ENCODE measurements at places on chromosomes 3 and 15.

GRCh38 chr3:53194210-53195065, 33.4 kb downstream of the PRKCD start:
- DNase-seq = no peak

DNA sequence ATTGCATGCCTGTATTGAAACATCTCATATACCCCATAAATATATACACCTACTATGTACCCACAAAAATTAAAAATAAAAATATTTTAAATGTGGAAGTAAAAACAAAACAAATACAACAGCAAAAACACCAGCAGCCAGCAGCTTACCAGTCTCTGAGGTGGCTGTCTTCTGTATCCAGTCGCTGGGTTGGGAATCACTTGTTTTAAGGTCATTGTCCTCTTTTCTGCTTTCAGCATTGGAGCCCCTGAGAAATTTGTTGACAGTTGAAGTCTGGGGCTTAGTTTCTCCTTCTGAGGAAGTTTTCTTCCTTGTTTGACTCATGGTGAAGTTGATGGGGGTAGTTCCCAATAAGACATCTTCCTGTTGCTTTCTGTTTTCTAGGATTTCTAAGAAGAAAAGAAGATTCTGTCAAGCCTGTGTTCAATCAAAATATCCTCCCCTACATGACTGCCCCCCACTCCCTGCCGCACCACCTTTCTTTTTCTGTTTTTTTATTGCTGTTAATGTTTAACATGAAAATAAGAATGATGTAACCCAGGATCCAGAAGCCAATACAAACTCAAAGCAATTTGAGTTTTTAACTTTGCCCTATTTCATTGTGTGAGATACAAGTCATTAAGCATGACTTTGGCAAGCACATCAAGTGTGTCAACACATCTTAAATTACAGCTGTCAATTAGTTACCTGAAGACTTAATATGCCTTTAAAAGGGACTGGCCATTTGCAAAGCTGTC, at the start of gene LRRC31:
TSS of gene LRRC31 (minus strand) at position 452 of the 737 bp plus-strand sequence. CDS start at position 324, 128 bp downstream.
- no peak for DNase-seq

- DNase-seq = no peak
Observed at GRCh38 chr15:73985101-73985873, 6.8 kb downstream of the STOML1 start.

DNA sequence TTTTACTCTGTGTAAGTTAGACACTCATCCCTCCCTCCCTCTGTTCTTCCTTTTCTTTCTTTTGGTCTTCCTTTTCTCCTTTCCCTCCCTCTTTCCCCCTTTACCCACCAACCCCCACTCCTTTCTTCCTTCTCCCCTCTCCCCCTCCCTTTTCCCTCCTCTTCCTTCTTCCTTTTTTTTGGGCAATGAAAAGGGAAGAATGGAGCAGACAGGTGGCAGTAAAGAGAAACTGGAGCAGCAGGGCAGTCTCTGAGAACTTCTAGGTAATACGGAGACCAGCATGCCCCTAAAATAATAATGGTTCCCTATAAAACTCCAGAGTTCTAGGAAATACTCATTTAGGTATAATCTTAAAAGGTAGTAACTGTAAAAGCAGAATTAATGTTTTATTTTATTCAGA, 11.4 kb upstream of the GPR171 start:
- DNase-seq = no peak

DNA sequence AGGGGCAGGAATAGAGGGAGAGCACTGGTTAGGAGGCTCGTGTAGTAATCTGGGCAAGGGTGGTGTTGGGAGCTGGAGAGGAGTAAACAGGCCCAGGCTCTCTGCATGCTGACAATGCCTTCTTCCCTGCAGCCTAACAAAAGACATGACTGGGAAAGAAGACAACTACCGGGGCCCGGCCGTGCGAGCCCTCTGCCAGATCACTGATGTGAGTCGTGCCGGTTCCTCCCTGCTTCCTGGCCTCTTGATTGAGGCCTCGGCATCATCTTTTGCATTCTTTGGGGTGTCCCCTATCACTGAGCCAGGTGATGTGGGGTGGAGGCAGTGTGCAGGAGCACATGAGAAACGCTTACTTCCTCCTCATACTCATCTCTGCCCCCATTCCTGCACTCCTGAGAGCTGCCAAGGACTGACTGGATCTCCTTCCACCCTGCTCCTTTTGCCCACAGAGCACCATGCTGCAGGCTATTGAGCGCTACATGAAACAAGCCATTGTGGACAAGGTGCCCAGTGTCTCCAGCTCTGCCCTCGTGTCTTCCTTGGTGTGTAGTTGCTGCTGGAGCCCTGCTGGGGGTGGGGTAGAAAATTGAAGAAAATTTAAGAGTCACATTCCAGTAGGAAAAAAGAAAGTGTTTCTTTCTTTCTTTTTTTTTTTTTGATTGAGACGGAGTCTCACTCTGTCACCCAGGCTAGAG, 5.3 kb downstream of the COPG1 start:
- no peak for DNase-seq

- DNase-seq = no peak
Observed at GRCh38 chr15:38192496-38192895, 60.1 kb upstream of the SPRED1 start.

- no peak for DNase-seq
Observed at GRCh38 chr3:94821241-94821640, 758.4 kb downstream of the NSUN3 start.

GRCh38 chr3:134437211-134437752, 48.5 kb downstream of the ANAPC13 start:
- no peak for DNase-seq

All from activated effector memory CD4-positive, alpha-beta T cell treated with Interleukin-2 at 50 U/mL for 16 hours (primary cell).